NCI-H1048 (cell line): ENCODE measurements at places on chromosomes 3 and 15.

GRCh38 chr3:79729096-79729495 lies 38.7 kb downstream of the ROBO1 start:
- DNase-seq, result no peak

GRCh38 chr3:150362515-150363302 lies 45.4 kb upstream of the TSC22D2 start:
- DNase-seq, result no peak

DNA sequence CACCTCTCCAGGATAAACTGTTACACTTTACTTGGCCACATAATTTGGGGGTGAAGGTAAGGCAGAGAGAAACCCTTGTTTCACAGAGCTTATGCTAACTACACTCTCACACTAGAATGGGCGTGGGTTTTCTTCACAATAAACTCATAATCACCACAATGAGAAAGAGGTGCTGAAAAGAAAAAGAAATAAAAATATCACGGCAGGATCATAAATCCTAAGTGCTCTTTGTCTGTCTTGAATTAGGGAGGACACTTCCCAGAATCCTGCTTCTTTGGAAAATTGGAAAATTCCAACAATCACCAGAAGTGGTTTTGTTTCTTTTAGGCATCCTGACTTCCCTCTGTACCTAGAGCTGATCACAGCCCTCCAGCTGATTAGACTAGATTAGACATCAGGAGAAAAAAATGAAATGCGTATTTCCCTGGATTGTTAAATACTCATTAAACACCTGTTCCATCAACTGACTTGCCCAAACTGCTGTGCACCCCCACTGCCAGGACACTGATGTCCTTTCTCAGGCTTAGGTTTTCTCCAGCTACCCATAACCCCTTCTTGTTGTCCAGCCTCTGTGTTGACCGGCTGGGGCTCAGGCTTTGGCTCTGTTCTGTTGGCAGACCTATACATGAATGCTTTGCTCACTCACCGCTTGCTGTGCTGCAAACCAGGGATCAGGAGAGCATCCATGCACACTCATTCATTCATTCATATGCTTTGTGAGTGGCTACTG lies 41.6 kb upstream of the ACKR4 start:
- no peak for DNase-seq

GRCh38 chr3:10471054-10471688 lies 34.2 kb downstream of the ATP2B2 start:
- DNase-seq, result no peak

DNA sequence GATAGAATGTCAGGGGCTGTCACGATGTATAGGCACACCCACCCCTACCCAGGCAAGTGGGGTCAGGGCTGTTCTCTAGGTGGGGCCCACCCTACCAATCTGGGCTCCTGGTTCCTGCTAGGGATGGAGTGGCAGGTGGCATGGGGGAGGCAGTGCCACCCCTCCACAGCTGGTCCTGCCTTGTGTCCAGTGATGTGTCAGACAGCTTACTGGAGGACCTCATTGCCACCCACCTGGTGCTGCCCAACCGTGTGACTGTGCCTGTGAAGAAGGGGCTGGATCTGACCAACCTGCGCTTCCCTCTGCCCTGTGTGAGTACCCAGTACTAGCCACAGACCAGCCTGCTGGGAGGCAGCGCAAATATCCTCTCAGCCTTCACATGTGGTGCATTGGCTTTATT lies 27.5 kb downstream of the ESYT3 start:
- DNase-seq, result no peak

GRCh38 chr3:196994056-196994455 lies 25.4 kb upstream of the PIGZ start:
- DNase-seq, result no peak
